Naive B cell (primary cell): ENCODE measurements at places on chromosomes 5 and 9.

- DNase-seq = peak; percentile 90
Observed at GRCh38 chr9:35658137-35658967, at the start of gene CCDC107. Gene CCDC107, plus strand, starts transcription at chr9:35658292. Its CDS starts 88 bp downstream, at chr9:35658380.

- peak; percentile 12 for DNase-seq
Observed at GRCh38 chr5:65068410-65068809, 299.7 kb downstream of the CWC27 start.

GRCh38 chr9:131885144-131885609 lies 145.3 kb upstream of the RAPGEF1 start:
- DNase-seq = no peak

DNA sequence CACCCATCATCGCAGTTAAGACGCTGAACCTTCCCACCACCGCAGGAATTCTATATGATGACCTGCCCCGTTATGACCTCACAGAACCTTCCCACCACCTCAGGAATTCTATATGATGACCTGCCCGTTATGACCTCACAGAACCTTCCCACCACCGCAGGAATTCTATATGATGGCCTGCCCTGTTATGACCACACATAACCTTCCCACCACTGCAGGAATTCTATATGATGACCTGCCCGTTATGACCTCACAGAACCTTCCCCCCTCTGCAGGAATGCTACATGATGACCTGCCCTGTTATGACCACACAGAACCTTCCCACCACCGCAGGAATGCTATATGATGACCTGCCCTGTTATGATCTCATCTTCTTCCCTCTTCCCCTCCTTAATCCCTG lies 64.3 kb downstream of the IRX1 start:
- no peak for DNase-seq

DNA sequence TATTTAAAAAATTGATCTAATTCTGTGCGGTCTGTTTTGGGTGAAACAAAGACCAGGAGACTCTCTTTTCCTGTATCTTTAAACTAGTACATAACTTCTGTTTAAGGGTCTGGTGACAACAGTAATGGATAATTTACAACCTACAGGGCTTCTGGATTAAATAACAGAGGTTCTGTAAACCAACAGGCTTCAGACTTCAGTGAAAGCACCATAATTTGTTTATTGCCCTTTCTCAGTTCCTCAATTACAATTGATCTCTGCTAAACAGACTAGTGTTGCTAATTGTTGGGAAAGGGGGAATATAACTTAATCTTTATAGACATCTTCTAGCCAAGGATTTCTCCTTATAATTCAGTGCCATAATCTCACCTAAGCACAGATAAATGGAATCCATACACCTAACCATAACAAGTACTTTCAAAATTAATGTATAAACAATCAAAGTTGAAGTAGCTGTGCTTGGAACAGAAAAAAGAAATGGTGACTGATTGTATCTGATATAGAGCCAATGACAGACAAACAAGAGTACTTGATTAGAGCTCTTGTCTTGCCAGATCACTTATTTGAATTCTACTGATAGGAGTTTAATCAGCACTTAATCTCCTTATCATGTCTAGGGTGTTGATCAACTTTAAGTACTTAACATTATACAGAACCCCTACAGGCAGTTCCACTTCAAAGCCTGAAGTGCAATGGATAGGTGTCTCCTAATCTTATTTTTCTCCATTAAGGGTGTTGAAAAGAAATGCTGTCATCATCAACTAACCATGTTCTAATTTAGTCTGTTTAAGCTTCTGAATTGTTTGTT lies 536.0 kb downstream of the NR2F1-AS1 start:
- no peak for DNase-seq

- no peak for DNase-seq
Observed at GRCh38 chr5:139131465-139131864, 66.7 kb downstream of the SIL1 start.

DNA sequence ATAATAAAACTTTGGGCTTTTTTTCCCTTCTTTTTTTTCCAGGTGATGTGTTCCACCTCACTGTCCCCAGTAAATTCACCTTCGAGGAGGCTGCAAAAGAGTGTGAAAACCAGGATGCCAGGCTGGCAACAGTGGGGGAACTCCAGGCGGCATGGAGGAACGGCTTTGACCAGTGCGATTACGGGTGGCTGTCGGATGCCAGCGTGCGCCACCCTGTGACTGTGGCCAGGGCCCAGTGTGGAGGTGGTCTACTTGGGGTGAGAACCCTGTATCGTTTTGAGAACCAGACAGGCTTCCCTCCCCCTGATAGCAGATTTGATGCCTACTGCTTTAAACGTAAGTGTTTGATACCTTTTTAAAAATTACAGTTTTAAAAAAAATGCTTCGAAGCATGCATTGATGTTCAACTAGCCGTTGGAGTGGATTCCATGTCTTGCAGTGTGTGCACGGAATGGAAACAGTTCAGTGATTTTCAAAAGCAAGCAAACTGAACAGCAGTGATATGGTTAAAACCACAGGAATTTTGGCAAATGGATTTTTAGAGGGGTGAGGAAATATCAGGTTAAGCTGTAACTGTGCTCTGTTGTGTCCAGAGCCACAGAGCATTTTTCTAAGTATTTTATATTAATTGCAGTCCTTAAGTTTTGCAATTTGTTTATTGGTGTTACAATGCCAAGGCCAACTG lies 40.7 kb downstream of the VCAN start:
- no peak for DNase-seq

GRCh38 chr9:79574781-79575180 lies 3.0 kb downstream of the TLE4 start:
- DNase-seq = no peak

- no peak for DNase-seq
Observed at GRCh38 chr9:110815361-110815760, 146.8 kb downstream of the MUSK start.

- DNase-seq = no peak
Observed at GRCh38 chr5:123753937-123754891, 242.2 kb downstream of the CSNK1G3 start.

GRCh38 chr5:43422143-43422542 lies 10.0 kb upstream of the CCL28 start:
- DNase-seq = no peak

DNA sequence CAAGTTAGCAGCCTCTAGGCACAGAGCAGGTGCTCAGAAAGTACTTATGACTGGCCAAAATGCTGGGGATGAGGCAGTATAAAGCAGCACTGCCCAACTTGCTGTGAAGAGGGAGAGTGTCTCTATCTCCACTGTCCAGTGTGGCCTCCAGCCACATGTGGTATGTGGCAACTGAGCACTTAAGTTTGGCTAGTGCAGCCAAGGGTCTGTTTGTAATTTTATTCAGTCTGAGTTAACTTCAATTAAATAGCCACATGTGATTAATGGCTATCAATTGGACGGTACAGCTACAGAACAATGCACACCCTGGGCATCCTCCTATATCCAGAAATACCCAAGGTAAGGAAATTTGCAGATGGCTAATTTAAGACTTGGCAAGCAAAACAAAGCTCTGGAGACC lies 26.9 kb downstream of the ROR2 start:
- no peak for DNase-seq

DNA sequence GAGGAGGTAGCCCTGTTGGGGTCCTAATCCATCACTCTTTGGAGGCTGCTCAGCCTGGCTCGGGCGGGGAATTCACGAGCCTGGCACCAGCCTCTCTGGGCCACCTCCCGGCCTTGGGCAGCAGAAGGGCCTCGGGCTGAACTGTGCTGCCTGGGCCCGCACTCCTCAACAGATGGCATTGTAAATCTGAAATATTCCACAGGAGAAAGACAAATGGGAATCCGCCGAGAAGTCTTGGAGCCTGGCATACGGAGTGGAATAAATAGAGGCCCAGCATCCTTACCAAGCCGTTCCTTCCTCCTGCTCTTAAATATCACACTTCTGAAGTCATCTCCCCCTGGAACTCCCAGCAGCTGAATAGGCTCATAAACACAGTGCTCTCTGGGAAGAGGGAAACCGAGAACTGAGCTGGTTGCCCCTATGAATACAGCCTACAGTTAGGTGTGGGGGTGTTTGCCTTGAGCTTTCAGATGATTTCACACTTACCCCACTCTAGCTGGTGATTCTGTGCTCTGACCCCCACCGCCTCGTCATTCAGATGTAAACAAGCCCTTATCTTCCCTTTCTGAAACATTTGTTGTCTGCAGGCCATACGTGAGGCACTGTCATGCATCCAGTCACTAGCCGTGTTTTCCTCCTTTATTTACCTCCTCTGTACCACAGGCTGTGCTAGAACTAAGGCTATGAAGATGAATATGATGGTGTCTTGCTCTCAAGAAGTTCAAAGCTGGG lies 455.0 kb upstream of the CLINT1 start:
- no peak for DNase-seq

DNA sequence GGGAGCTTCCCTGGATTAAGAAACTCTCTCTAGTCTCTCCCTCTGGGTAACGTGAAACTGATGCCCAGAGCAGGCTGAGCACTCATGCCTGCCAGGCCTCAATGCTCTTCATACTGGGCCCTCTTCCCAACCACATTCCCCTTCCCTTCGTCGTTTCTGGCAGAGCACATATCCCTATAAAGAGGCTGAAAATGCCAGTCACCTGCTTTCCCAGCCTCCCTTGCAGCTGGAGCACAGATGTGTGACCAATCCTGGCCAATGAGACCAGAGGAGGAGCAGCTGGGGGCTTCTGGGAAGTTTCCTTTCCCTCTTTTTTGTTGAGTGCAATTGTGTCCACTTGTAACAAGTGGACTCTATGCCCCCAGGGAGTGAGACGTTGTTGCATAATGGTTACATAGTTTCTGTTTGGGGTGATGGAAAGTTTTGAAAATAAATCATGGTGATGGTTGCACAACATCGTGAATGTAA lies 30.2 kb upstream of the SMIM23 start:
- no peak for DNase-seq

DNA sequence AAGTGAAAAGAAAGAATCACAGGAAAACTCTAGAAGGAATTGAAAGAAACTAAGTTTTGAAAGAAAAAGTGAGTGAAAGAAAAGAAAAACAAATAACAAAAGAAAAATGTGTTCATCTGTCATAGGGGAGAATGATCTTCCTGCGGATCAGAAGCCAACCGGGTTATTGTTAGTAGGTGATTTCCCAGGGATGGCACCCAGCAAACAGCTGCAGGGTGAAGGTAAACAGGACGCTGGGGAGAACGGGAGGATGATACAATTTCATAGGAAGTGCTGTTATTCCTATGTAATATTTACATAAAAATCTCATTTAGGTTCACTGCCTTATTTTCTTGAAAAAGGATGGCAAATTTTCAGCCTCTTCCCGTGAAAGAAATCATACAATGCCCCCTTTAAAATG lies 72.4 kb upstream of the LHFPL2 start:
- DNase-seq = no peak

DNA sequence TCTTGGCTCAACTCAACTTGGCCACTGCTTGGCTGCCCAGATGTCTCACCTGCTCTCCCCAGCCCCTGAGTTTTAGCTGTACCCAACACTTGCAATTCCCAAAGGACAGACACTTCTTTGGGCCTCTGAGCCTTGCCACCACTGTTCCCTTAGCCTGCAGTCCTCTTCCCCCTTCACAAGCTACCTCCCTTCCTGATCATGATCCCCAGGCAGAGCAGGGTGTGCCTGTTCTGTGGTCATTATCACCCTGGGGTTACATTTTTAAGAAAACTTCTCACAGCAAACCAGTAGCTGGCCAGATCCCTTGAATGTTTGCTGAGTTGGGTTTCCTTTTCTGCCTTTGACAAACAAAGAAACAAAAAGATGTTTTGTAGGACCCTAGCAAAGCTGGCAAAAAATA lies 87.5 kb upstream of the PRRC1 start:
- DNase-seq = no peak

GRCh38 chr5:170154744-170155143 lies 49.0 kb downstream of the FOXI1 start:
- DNase-seq = no peak

DNA sequence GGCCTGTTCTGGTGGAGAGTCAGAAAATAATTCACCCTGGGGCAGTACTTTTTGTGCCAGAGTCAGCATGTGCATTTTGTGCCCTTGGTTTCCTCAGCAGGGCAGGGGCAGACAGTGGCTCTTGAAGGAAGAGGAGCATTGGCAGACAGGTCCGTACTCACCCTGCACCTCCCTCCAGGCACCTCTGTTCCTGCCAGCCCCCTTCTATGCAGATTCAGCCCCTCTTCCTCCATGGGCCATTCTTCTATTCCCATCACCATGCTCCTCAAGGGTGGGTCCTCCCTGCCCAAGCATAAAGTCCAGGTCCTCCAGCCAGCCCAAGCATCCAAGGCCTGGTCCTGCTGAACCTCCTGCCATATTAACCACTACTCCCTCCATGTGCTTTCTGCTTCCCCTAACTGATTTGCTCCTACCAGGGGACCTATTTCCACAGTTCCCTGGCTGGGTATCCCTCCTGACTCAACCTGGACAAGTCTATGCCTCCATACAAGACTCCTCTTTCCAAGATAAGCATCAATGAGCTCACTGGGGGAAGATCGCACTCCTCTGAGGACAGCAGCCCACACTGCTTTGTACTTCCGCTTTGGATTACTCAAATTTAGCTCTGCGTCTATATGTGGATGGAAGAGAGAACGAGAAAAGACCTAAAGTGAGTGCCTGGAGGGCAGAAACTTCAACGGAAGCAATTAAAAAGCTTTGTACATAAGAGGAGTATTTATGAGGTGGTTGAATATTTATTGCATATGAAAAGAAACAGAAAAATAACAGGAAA lies 9.3 kb upstream of the ACSL6 start:
- no peak for DNase-seq

DNA sequence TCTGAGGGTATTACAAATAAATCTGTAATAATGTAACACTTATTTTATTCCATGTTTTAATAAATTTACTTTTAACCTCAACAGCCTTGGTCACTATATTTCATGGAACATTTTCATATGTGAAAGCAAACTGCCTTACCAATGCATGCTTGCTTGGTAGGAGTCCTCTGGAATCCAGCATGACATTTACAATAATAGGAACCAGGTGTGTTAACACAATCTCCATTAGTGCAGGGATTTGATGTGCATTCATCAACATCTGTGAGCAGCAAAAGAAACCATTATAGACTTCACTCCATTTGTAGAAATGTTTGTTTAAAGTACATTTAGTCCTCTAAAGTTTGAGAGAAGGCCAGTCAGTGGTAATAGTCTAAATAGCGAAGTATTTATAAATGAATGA lies 159.4 kb downstream of the FBN2 start:
- no peak for DNase-seq

DNA sequence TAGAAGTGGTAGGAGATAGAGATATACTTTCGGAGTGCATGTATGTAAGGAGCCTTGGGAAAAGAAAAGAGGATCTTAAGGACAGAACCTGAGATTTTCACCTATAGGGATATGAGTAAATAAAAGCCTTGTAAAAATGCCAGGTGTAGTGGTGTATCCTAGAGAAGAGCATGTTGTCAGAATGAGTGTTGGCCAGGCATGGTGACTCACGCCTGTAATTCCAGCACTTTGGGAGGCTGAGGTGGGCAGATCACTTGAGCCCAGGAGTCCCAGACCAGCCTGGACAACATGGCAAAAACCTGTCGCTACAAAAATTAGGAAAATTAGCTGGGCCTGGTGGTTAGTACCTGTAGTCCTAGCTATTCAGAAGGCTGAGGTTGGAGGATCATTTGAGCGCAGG lies 76.0 kb downstream of the IPO11 start:
- no peak for DNase-seq

- DNase-seq = no peak
Observed at GRCh38 chr5:10736354-10736753, 24.7 kb downstream of the DAP start.
